ENCODE measurements at places on chromosomes 3 and 15. TPM values are rescaled to one million over a fixed set of nuclear protein-coding genes. Genes with fewer than 3 reads are reported as not detected.

SLC22A14 gene
- 0.18 TPM for total RNA-seq

SSR3 gene
- total RNA-seq = 135 TPM

CADPS gene
- total RNA-seq = 149 TPM

ZBED2 gene
- not detected for total RNA-seq

CCDC80 gene
- 9.1 TPM for total RNA-seq

DNA sequence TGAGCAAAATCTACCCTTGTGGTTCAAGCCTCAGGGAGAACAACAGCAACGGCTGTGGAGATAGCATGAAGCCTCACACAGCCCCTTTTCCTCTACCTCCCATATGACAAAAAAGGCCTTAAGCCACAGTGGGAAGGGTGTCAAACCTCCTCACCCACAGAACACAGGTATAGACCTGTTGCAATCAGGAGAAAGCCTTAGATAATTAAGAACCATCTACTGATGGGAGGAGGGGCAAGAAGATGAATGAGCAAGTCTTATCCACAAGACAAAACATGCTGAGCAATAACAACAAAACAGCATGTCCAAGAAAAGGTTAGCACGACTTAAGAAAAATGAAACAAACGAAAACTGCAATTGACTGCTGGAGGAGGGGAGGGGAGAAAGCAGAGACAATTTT is 272.9 kb upstream of the BCHE start:
- no peak for DNase-seq

DNA sequence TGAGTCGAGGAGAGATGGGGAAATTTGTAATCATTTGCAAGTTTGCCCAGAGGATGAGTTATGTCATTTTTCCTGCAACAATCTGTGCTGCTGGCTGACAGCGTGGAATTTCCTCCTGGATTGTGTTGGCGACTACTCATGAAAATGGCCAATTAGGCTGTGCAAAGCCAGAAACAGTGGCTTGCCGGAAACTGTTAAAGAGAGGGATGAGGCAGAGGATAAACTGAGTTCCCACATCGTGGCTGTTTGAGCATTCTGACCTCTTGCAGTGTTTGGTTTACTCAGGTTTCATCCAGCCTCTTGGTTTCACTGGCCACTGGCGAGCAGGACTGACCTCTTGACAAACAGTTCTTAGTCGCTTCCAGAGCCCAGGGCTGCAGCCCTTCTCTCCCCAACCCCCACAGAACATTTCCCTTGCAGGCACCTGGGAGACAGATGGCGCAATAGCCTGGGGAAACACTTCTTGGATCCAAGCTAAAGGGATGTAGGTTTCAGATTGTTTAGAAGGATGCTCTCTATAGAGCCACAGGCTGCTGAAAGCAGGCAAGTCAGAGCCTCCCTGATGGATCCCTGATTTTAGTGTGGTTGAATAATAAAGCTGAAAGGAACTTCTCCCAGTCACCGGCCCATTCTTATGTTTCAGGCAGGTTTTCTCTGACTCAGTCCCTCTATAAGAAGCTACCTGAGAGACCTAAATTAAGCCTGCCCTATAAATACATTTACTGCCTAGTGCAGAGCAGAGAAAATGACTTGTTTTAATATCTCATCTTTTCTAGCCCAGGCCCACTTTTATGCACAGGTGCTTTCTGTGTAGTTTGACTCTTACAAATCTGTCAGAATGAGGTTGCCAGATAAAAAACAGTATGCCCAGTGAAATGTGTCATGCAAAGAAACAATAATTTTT is 92.8 kb upstream of the UBE2E1 start:
- no peak for DNase-seq

- DNase-seq = no peak
Observed at GRCh38 chr3:158936530-158937113, 134.8 kb downstream of the MFSD1 start.

DNA sequence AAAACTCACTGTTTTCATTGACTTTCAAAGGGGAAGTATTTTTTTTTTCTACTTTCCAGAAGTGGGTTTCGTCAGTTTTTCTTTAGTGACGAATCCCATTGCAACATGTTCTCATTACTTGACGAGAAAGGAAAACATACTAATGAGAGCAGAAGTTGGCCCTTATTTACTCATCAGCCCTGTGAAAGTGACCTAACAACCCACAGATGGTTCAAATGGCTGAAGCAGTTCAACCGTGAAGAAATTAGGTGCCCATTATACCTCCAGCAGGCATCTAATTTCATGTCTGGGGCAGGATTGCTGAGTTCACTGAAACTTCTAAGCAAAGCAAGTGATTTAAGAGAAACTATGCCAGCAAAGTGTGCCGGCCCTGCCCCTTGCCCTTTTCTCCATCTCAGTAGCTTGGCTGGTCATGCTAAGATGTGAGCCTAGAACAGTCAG is 9.0 kb downstream of the AQP9 start:
- no peak for DNase-seq

Measured in progenitor cell of endocrine pancreas (in vitro differentiated cells).